ENCODE measurements at places on chromosomes 3 and 15.

DNA sequence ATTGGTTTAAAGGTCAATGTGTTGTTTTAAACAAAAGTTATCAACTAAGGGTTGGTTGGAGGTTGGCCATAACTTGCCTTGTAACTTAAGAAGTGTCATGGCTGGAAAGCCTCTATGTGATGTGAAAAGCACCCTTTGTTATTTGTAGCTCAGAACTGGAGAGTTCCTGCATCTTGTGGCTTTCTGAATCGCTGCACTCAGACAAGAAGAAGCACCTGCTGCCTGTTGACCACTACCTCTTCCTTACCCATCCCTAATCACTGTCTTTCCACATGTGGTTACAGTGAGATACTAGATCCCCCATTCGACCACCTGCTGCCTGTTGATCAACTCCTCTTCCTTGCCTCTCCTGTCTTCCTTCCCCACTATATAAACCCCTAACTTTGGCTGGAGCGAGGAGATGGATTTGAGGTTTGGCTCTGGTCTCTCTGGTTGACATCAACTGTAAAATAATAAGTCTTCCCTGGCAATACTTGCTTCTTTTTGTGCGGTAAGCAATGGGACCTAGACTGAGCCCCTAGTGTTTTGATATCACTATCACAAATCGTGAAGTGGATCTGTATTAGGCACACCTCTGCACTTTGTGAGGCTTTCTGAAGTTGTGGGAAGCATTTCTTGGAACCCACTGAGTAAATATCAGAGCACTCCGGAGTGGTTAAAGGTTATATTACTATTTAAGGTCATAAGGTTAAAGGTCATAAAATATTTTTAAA, 13.8 kb downstream of the RPL39L start:
- no peak for DNase-seq

DNA sequence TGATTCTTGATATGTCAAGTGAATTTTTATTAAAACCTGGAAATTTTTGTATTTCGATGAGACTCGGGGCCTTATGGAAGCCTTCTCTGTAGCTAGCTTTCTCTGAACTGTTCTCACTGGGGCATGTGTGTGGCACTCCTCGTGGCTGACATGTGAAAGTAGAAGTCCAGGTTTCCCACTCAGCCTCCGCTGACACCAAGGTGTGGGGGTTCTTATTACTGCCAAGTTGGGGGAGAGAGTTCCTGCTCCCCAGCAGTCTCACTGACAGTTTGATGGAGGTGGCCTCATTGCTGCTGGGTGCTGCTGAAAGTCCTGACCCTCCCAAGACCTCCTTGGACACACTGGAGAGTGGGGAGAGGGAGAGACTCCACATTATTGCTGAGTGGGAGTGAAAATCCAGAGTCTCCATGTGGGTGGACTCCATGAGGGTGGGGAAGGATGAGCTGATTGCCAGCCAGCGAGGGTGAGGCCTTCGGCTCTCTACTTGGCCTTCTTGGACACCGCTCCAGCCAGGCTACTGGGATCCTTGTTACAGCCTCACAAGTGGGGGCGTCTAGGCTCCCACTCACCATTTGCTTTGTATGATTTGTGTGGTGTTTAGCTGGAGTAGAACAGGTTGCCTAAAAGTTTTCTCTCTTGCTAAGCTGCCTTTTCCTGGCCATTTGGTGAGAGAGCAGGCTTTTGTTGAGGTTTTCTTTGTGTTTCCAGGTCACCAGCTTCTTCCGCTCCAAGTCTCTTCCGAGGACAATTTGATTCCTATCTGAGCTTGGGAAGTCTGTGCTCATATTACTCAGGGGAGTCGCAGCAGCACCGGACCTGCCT, 64.1 kb downstream of the LSM3 start:
- no peak for DNase-seq

GRCh38 chr15:101456057-101456739, 33.3 kb downstream of the PCSK6 start:
- DNase-seq, result no peak

GRCh38 chr3:43191116-43191515, 85.2 kb upstream of the POMGNT2 start:
- no peak for DNase-seq

DNA sequence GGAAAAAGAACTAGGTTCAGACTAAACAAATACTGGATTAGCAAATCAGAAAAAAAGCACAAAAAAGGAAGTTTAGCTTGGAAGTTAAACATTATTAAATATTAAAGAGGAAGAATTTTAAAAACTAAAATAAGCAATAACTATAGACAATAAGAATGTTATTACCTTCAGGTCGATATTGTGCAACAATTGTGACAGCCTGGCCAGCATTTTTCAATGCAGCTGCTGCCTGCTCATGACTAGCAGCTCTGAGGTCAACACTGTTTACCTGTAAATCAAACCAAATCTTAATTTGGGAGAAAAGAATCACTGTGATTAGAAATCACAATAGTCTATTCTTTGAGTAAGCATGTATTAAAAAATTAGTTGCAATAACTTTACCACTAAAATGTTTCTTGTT, 75.1 kb upstream of the MELTF start:
- DNase-seq, result no peak

GRCh38 chr15:88702983-88703382, 64.2 kb downstream of the ISG20 start:
- DNase-seq, result no peak

GRCh38 chr3:137762674-137763593, 1.2 kb upstream of the SOX14 start:
- DNase-seq, result no peak

DNA sequence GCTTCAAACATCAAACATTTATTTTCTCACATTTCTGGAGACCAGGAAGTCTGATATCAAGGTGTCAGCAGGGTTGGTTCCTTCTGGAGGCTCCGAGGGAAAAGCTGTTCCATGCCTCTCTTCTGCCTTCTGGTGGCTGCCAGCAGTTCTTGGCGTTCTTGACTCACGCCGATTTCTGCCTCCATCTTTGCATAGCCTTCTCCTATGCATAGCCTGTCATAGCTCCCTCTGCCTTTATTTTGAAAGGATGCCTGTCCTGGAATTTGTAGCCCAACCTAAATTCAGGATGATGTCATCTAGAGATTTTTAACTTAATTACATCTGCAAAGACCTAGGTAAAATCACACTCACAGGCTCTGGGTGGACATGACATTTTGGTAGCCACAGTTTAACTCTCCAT, 70.4 kb downstream of the RGMA start:
- DNase-seq, result no peak

GRCh38 chr3:196197524-196197923, 13.7 kb downstream of the ZDHHC19 start:
- DNase-seq, result no peak

DNA sequence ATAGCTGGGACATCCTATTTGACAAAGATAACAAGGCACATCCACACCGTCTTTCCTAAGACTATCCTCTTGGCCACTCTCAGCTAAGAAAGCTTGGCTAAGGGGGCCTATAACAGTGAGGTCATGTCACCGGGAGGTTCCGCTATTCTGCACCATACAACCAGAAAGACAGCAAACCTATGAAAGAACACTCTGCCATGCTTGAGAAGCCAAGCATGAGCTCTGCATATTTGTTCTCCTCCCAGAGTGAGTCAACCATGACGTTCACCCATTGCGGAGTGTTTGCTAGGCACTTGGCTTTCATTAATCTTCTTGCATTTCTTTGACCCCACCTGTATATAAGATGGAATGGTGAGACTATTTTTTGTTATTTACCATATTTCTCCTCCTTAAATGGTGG, 141.2 kb downstream of the GMNC start:
- no peak for DNase-seq

GRCh38 chr15:98610991-98611390, 37.3 kb upstream of the IGF1R start:
- no peak for DNase-seq

- no peak for DNase-seq
Observed at GRCh38 chr3:134345202-134345601, 29.0 kb downstream of the AMOTL2 start.

- no peak for DNase-seq
Observed at GRCh38 chr3:194736896-194737600, 51.4 kb downstream of the FAM43A start.

- no peak for DNase-seq
Observed at GRCh38 chr3:184944241-184944640, 132.3 kb downstream of the VPS8 start.

GRCh38 chr3:166291186-166291955, 454.1 kb upstream of the BCHE start:
- DNase-seq, result no peak

GRCh38 chr3:141176775-141177174, 54.9 kb upstream of the PXYLP1 start:
- no peak for DNase-seq

DNA sequence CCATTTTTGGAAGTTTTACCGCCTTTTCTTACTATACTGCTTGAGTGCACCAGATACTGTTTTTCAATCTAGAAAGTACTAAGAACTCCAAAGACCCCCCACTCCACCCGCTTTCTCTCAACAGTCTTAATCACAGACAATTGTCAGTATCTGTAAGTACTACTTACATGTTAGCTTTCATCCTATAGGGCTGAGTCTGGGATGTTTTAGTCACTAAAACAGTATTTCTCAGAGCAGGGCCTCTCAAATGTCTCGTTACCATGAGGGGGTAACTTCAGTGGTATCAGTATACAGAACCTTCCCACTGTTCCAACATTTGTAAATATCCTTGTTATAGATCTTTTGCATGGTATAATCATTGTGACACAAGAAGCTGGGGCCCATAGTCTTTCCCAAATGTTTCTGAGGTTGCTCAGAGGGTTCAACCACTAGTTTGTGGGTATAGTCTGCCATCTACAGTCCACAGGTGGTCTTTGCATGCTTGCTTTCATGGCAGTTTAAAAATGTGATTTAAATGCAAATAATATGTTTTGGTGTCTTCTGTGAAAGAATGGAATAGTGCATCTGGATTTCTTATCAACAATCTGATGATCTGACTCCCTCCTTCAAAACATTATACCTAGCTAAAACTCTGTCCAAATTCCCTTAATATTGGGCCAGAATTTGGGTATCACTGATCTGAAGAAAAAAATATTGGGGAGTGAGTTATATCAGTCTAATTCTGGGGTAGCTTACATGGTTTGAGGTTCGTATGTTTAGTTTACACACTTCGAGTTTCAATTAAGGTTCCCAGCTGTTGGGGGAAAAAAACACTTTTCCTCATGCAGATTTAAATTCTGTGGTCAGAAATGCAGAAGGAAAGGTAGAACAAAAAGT, 18.0 kb upstream of the DNAJC13 start:
- peak; percentile 66 for DNase-seq

- no peak for DNase-seq
Observed at GRCh38 chr3:107387555-107387954, 10.3 kb downstream of the CCDC54 start.

DNA sequence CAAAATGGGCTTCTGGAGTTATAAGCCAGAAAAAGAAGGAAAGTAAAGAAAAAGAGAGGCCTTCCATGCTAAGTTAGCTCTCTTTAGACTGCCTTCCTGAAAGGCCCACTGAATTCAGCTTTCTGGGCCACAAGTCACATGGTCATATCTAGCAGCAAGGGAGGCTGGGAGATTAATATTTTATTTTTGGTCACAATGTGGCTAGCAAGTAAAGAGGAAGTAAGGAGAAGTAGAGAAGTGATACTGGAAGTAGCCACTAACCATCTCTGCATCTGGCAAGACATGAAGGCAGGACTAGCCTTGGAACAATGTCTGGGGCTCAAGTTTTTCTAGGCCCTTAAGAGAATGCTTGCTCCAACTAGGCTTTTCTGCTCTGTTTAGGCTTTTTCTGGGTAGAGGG, 81.8 kb upstream of the UBE2E1 start:
- no peak for DNase-seq

DNA sequence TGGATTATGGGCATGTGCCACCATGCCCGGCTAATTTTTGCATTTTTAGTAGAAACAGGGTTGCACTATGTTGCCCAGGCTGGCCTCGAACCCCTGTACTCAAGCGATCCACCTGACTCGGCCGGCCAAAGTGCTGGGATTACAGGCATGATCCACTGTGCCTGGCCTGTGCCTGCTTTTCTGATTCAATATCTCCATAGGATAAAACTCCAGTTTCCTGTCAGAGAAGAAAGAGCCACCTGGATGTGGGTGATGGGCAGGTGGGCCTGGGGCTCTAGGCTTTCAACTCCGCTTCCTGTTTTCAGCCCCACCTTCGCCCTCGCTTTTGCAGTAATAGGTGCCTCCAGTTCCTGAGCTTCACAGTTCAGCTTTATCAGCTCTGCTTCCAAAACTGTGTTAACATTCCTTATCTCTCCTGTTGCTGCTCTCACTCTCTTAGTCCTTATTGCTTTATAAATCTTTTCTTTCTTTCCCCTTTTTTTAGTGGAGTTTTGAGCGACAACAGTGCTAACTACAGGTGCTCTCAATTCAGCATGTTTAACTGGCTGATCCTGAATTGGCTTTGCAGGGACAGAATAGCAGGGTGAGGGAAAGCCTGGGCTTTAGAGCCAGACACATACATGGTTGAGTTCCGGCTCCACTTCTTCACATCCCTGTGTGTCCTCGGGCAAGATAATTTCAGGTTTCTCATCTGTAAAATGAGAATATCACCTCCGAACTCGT, 21.1 kb upstream of the PDE8A start:
- DNase-seq, result no peak

DNA sequence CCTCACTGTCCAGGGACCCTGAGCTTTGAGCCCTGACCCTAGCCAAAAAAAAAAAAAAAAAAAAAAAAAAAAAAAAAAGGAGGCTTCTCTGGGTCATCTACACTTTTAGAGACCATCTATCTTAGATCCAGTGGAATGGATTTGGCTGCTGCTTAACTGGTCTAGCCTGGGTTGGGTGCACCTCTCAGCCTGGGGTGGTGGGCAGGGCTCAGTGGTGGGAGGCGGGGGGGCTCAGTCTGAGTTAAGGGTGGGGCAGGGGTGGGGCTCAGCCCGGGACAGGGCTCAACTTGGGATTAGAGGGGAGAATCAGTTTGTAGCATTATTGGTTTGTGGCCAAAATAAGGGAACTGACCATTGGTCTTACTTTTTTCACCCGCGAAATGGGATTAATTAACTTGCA, 139.2 kb downstream of the TPRA1 start:
- no peak for DNase-seq

DNA sequence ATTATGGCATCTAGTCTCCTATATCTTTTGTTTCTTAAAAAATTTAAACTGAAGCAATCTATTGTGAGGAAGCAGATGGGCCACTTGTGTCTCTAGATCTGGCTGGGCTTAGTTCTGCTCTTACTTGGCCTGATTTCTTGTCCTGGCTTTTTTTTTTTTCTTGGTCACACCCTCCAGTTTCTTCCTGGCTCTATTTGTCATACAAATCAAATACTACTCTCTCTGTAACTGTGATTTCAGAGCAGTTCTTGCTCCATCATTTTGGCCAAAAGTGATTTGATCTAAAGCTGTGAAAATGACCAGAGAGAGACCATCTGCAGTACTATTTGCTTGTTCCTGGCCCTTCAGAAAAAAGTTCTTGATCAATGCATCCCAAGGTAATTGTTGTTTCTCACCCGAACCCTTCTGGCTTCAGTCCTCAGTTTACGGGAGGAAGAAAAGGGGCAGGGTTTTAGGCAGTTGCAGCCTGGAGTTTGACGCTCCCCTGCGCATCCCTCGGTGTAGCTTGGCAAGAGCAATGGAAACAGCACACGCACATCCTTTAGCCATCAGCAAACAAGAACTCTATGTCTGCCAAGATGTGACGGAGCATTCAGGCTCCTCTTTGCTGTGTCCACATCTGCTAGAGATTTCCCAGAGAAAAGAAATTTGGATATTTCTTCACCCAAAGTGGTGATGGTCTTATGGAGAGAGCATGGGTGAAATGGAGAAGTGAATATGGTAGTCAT, 31.6 kb downstream of the CHST2 start:
- DNase-seq, result no peak

GRCh38 chr3:149968216-149968615, 2.5 kb downstream of the PFN2 start:
- no peak for DNase-seq

GRCh38 chr15:81293728-81294515, 30.0 kb downstream of the STARD5 start:
- no peak for DNase-seq

- no peak for DNase-seq
Observed at GRCh38 chr3:48486952-48487351, 17.0 kb downstream of the SHISA5 start.
